ENCODE measurements at places on chromosomes 13 and 19.

DNA sequence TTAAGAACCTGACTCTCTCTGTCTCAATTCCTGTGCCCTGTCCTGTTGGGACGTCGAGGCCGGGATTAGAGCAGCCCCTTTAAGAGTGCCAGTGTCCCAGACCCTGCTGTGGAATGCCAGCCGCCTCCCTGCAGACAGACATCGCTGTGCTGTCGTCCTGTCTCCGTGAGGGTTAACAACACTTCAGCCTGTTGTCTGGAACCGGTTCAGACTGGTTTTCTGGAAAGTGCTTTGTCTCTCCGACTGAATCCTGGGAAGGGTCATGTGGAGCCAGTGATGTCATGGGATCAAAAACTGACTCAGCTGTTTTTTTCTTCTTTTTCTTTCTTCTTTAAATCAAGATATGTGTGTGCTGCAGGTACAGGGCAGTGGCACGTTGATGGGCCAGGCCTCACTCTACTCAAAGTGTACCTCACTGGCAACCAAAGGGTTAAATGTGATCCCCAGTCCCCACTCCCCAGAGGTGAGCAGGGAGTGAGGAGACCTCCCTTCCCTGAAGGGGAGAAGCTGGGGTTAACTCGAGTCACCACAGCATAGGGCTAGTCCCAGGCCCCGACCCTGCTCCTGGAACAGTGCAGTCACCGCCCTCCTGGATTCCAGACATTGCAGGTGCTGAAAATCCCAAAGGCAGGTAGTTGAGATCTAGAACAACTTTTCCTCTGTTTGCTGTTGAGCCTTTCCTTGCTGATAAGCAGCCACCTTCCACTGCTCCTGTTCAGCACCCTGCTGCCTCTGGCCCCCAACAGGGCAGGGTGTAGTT, 50.8 kb downstream of the TSSK6 start:
- DNase-seq = no peak

DNA sequence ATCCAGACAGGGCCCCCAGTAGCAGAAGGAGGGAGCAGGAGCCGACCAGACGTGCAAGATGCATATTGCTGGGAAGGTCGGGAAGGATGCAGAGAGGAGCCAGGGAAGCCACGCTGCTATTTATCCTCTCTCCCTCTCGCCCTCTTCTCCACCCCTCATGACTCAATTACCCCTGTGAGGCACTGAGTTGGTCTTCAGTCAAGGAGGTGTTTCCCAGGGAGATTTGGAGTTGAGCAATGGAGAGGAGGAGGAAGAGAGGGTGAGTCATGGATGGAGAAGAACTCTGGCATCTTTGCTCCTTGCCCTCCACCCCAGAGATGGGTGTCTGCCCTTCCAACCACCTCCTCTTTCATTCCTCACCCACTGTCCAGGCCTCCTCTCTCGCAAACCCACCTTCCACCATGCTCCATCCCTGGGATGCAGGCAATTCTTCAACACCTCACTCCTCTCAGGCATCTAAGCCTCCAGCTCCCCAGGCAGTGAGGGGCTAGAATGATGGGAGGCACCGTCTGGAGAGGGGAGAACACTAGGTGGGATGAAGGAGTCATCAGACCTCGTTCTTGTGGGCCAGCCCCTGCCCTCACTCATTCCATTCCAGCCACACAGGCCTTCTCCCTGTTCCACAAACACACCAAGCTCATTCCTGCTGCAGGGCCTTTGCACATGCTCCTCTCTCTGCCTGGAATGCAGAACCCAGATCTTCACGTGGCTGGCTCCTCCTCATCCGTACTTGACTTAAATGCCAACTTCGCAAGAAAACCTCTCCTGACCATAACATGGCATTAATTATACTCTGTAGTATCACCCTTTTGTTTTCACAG, at the start of gene SBSN:
TSS of gene SBSN (minus strand) at position 94 of the 821 bp plus-strand sequence. CDS start at position 64, 30 bp downstream.
- no peak for DNase-seq

- DNase-seq = no peak
These were observed 121.8 kb downstream of the STOML3 start for GRCh38 chr13:38868870-38869269.

DNA sequence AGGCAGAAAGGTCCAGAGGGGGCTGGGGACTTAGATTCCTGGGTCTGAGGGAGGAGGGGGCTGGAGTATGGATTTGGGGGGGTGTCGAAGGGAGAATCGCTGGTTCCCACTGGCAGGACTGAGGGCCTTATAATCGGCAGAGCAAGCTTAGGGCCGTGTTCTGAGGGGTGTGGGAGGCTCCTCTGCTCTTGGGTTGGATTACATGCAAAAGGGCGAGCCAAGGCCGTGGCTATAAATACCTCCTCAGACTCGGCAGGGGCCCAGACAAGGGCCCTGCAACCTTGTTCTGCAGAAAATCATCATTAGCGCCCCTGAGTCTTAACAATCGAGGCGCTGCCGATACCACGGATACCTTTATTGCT, 707 bp upstream of the MAMSTR start:
- DNase-seq = no peak

GRCh38 chr13:91308299-91308698, 39.2 kb upstream of the MIR17HG start:
- DNase-seq = no peak

DNA sequence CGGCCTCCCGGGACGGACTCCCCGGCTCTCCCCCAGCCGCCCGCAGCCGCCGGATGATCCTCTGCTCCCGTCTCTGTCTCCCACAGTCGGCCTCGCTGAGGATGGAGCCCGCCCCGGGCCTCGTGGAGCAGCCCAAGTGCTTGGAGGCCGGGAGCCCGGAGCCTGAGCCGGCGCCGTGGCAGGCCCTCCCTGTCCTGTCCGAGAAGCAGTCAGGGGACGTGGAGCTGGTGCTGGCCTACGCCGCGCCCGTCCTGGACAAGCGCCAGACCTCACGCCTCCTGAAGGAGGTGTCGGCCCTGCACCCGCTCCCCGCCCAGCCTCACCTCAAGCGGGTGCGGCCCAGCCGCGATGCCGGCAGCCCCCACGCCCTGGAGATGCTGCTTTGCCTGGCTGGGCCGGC, 6.8 kb downstream of the ADAT3 start:
- DNase-seq = no peak
